ENCODE measurements at places on chromosomes 3 and 15.

DNA sequence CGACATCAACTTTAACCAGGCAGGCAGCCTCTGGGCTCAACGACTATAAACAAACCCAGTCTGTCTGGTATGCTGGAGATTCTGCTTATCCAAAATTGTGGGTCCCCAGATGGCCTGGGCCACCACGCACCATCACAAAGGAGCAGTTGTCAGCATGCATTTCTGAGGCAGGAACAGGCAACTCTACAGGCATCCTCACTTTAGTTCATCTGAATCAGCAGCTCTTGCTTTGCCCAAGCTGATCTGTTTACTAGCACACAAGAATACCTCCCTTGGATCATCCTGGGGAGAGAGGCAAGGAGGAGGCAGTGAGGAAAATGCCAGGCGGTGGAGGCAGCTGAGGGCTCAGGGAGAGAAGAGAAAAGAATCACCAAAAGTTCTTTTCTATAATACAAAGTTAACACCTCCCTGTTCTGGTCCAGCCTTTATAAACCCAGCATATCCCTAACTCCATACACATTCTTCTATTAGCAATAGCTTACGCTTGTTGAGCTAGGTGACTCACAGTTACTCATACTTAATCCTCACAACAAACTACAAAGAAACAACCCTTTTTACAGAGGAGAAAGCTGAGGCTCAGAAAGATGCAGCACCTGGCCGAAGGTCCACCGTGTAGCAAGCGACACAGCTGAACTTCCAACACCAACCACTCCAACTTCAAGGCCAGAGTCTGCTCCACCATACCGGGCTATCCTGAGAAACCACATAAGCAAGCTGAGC lies 33.6 kb downstream of the ZDHHC3 start:
- no peak for DNase-seq

- DNase-seq, result peak; percentile 2
These were observed 498.7 kb upstream of the CDIN1 start for GRCh38 chr15:36080759-36081158.

GRCh38 chr3:15477951-15478639 lies 43.4 kb downstream of the COLQ start:
- no peak for DNase-seq

DNA sequence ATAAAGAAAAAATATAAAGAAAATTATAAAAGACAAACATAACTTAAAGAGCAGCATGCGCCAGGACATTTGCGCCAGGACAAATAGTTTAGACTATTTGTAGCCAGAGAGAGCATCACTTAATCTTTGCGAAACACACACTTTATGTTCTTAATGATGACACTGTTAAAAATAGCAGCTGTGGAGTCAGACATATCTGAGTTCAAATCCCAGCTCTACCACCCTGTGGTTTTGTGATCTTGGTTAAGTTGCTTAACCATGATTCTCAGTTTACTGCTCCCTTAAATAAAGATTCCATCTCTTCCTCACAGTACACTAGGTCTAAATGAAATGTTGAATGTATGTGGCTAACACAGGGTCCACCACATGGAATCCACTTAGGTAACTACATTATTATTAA lies 31.4 kb downstream of the KCNMB2 start:
- DNase-seq, result no peak

DNA sequence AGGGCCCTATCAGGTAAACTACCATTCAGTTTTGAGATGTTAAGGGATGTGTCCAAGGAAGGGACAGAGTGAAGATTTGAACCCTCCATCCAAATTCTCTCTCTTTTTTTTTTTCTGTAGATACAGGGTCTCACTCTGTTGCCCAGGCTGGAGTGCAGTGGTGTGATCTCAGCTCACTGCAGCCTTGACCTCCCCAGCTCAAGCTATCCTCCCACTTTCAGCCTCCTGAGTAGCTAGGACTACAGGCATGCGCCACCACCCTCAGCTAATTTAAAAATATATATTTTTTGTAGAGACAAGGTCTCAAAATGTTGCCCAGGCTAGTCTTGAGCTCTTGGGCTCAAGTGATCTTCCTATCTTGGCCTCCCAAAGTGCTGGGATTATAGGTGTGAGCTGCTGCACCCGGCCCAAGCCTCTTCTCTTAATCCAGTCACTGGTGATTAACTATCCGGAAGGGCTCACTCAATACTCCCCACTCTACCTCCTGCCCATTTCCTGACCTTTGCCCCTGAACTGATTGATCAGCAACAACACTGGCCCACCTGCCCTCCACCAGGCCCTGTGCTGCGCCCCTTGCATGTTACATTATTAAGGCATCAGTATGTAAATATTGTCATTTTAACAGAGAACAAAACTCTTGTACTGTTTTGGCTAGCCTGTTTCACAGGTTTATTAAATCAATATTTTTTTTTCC lies 164.7 kb downstream of the CTNNB1 start:
- DNase-seq, result no peak

GRCh38 chr3:160159341-160159740 lies 65.9 kb upstream of the C3orf80 start:
- DNase-seq, result no peak

- DNase-seq, result no peak
These were observed 15.6 kb downstream of the RCCD1 start for GRCh38 chr15:90970274-90970673.

DNA sequence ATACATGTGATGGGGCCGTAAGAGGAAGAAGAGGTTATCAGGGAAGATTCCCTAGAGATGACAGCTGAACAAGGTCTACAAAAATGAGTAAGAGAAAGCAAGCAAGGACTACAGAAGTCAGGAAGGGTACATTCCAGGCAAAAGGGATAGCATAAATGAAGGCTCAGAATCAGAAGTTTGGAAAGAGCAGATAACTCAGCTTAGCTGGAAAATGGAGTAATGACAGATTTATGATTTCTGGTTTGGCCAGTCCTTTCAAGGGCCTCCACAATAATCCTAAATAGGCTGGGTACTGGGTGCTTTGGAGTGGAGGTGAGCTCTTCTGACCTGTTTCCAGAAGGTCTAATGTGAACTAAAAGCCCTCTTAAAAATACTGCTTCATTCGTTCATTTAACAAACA lies 110.7 kb downstream of the MYO5A start:
- no peak for DNase-seq

GRCh38 chr3:32105291-32106131 lies 909 bp upstream of the GPD1L start:
- DNase-seq, result no peak

DNA sequence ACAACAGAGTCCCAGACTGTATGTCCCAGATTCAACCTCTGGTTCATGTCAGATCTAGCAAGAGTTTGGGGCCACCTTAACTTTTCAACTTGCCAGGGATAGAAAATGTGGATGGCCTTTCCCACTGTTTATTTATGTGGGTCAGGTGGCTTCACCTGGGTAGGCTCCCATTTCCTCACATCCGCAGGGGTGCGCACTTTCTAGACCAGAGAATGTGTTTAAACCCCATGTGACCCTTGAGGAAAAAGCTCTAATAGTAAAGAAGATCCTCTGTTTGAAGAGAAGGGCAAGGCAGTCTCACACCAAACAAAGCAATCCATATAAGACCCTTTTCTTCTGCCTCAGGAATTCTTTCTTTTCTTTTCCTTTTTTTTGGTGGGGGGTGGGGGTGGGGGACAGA lies 167.2 kb upstream of the TSC22D2 start:
- no peak for DNase-seq

- DNase-seq, result peak; percentile 22
These were observed 105.0 kb upstream of the GAP43 start for GRCh38 chr3:115518100-115518852.

GRCh38 chr3:194824100-194824499 lies 138.4 kb downstream of the FAM43A start:
- DNase-seq, result no peak

- DNase-seq, result no peak
These were observed 115.2 kb downstream of the DCLK3 start for GRCh38 chr3:36649125-36649524.

GRCh38 chr15:72141171-72142084 lies 23.2 kb downstream of the SENP8 start:
- DNase-seq, result no peak

DNA sequence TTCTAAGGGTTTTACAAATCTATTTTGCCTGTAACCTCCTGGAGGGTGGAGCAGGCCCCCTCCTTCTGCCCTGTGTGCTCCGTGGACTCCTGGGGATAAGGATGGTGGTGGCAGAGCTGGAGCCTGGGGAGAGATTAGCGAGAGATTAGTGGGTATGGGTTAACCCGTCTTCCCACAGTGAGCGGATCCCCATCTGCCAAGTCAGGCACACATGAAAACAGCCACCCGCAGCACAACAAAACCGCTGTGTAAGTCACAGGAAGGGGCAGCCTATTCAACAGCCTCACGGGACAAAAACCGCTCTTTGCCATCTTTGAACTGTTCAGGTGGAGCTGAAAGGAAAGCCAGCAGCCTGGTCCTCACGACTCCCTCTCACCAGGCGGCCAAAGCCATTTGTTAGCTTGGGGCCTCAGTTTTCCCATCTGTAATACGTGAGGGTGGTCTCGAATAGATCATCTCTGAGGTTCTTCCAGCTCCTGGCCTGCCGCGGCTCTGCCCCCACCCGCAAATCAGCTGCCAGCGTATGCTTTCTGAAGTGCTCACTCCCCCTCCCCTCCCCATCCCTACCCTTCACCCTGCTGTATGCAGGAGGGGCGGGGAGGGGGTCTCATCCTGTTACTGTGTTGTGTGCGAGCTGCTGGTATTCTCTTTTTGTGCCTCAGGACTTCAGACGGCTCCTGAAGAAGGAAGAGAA lies 43.6 kb downstream of the PDIA5 start:
- no peak for DNase-seq

DNA sequence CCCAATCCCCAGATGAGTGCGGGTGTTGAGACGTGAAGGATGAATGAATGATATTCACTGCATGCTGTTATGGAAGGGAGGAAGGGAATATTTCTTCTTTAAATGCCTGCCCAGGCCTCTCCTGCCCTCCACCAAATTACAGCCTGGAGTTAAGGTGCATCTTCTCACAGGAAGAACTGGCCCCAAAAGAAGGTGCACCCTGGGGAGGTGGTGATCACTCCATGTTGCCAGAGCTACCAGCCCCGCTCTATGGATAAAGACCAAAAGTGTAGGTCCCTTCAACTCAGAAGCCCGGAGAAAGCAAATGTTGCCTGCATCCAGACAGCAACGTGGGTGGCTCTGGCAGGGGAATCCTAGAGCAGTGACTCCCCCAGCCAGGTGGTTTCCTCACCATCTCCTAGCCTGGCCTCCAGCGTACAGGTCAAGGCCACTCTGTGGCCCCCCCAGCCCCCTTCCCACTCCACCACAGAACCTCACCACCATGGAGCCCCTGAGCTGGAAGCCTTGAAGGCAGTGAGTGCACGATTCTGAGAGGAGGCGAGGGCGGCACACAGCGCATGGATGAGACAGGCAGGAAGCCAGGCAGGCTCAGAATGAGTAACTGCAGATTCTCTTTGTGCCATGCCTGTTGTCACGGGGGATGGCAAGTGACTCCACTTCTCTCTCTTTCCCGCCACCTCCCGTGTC lies 3.5 kb upstream of the VIPR1 start:
- DNase-seq, result no peak

- DNase-seq, result no peak
These were observed 1.9 kb upstream of the TRIM71 start for GRCh38 chr3:32815841-32816438.

- no peak for DNase-seq
These were observed 20.9 kb downstream of the PSTPIP1 start for GRCh38 chr15:77015646-77016320.

GRCh38 chr3:16595778-16596177 lies 9.4 kb downstream of the DAZL start:
- no peak for DNase-seq

DNA sequence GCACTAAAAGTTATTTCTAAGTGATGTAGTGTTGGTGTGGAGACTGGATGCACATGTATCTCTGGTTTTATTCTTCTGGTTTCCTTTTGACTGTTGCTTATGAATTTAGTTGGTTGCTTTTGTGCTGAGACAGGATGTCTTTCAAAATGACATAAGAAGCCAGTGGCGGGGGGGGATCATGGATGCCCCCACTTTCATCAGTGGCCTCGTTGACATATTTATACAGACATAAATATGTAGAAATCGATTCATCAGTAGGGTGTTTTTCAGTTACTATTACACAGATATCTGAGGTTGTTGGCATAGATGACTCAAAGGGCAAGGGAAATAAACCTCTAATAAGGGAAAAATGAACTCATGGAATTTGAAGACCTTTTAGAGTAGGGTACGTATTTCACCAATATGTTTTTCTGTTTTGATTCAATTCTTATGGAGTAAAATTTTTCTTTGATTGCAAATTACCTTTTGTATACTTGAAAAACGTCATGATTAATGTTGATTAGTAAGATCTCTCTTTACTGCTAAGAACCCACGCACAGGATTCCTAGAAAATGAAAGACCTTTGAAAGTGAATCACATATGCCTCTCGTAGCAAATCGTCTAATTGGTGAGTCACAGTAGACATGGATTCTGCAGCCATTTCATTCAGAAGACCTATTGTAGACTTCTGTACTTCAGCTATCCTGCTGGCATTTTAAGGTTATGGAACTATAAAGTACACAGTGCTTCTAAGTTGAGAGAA lies 97.4 kb upstream of the RBMS3 start:
- peak; percentile 46 for DNase-seq

DNA sequence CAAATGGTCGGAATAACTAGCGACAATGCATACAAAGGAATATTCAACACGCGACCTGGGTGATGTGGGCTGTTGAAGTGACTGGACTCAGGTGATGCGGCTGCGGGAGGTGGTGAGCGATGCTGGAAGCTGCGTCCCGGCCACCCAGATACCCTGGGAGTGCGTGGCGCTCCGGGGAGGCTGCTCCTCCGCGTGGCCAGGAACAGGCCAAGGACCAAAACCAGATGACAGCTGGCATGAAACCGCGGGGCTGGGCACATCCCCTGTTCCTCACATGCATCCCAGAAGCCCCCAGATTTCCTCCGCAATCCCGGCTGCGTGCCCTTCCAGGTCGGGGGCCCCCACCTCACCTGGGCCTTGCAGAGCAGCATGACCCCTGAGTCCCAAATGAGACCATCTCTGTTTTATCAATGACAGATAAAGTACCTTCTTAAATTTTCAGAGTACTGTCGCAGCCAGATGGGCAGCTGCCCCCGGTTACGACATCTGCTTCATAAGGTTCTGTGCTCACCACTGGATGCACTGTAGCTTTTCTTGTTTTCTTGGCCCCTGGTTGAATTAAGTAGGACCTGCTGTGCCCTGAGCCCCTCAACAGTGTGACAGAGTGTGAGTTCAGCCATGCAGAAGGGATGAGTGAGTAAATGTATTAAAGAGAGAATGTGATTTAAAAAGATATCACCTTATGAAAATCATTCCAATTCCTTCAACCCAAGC lies 278.2 kb downstream of the GABRG3 start:
- DNase-seq, result no peak
